Fibroblast of upper back skin (primary cell): ENCODE measurements at places on chromosomes 5 and 9.

DNA sequence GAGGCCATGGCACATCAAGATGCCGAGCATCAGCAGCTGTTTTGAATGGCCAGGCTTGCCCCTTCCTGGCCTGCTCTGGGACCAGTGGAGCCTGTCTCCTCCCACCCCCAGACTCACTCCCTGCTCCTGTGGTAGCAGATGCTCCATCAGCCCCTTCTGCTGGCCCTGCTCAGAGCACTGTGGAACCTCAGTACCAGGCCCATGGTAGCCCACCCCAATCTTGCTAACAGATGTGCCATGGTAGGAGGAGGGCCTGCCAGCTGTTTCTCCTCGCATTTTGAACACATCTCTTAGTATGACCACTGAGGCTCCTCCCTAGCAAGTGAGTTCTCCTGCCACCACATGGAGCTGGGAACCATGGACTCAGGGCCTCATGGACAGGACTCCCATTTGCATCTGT is 29.5 kb downstream of the COL27A1 start:
- DNase-seq = no peak

DNA sequence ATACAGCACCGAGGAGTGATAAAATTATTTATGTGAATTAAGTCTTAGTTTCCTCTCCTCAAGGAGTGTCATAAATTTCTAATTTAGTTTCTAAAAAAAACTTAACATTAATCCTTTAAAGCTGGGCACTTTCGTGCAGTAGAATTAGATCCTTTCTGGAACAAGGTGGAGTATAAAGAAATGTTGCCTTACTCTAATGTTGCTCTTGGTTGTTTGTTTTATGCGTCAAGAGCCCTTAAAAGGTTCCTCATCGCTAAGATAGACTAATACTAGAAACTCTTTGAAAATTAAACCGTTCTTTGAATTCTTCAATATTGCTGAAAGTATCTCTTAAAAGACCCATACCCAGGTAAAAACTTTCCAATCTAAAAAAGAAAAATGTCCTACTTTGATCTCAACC is 83.6 kb upstream of the PLPP1 start:
- DNase-seq = no peak

DNA sequence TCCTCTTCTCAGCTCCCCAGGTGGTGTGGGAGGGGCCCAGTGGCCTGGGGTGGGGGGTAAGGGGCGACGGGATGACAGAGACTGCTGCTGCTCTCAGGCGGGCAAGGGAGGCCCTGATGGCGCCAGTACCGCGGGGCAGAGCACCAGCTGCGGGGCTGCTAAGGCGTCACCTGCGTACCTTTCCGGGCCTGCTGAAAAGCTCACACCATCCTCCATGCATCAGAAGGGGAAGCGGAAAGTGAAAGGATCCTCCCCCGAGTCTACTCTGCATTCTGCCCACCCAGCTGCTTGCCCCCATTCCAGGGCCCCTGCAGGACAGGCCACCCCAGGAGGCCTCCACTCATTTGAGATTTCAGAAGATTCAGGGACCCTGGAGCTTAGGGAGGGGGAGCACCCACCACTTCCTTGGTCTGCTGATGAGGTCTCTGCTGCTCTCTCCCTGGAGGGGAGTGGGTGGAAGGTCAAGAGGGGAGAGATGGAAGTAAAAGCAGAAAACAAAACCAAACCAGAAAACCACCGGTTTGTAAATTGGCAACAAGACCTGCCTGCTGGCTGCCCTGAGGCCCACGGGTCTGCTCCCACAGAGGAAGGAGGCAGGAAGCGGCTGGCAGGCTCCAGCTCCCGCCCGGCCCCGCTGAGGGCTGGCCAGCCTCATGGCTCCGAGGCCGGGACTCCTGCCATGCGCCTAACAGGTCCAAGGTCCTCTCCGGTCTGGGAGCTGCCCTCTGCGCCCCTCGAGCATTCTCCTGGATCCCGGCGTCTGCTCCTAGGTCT is 33.6 kb downstream of the PRRT1B start:
- DNase-seq = no peak

GRCh38 chr9:116124472-116125040 is 29.0 kb upstream of the PAPPA start:
- peak; percentile 87 for DNase-seq

- DNase-seq = no peak
Observed at GRCh38 chr5:127101533-127101932, 28.2 kb upstream of the C5orf63 start.

DNA sequence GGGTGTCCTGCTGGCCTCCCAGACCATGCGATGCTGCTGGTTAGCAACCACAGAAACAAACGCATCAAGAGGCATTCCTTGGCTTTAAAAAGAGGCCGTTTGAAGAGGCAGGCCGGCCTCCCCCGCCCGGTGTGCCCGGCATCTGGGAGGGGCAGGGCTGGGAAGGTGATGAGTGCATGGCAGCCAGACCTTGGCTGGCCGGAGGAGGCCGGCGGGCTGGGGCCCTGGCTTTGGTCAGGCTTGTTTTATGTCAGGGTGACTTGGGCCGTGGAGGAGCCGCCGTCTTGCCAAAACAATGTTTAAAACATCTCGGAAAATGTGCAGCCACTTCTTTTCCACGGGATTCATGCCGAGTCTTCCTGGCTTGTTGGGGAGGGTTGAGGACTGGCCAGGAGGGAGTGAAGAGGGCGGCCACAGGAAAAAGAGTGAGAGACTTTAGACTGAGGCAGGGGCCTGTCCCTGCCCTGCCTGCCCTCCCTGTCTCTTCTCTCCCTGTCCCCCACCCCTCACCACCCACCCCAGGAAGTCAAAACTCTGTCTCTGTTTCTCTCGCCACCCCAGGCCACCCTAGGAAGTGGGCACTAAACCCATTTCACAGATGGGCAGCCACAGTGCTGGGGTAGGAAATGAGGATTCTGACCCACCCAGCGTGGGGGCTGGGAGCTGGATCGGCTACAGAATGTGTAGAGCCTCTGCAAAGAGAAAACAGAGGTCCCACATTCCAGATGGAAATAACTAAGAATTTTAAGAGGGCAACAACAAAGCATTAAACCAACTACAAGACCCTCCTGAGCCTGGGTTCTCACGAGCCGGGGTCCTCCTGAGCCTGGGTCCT is 143.0 kb downstream of the RXRA start:
- DNase-seq = no peak

DNA sequence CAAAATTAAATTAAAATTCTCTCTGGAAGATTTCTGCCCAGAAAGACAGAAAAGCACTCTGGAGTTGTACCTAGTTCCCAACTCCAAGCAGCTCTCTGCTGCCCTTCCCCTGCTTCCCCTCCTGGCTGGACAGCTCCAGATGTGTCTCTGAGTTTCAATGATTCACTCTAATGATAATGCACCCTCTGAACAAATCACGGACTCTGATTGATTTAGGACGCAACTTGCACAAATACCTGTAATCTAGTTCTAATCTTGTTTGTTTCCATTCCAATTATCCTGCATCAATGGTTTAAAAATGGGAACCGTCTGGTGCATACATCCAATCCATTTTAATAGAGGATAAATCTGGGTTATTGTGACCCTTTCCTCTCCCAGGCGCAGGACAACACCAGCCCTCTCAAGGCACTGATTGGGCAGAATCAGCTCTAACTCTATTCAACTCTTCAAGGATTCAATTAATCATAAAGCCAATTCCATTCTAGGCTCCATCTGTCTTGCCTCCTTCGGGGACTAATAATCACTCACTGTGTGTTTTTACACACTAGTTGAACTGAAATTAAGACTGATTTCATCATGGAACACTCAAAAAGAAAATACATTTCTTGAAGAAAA is 111.2 kb upstream of the LRRTM2 start:
- no peak for DNase-seq

DNA sequence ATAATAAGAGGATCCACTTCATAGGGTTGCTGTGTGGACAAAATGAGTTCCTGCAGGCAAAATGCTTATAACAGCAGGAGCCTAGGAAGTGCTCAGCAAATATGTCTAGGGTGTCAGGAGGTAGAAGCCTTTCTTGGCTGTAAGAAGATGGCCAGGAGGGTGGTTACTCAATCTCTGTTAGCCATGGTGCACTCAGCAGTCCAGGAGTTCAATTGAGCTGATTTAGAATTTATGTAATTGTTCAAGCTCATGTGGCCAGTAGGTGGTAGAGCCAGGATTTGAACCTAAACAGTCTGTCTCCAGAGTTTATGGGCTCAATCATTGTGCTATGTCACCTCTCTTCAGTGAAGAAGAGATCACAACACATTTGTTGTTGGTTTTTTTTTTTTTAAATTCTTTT is 381.2 kb downstream of the KIF4B start:
- DNase-seq = no peak

- DNase-seq = no peak
Observed at GRCh38 chr5:119404033-119404432, 48.2 kb downstream of the TNFAIP8 start.

DNA sequence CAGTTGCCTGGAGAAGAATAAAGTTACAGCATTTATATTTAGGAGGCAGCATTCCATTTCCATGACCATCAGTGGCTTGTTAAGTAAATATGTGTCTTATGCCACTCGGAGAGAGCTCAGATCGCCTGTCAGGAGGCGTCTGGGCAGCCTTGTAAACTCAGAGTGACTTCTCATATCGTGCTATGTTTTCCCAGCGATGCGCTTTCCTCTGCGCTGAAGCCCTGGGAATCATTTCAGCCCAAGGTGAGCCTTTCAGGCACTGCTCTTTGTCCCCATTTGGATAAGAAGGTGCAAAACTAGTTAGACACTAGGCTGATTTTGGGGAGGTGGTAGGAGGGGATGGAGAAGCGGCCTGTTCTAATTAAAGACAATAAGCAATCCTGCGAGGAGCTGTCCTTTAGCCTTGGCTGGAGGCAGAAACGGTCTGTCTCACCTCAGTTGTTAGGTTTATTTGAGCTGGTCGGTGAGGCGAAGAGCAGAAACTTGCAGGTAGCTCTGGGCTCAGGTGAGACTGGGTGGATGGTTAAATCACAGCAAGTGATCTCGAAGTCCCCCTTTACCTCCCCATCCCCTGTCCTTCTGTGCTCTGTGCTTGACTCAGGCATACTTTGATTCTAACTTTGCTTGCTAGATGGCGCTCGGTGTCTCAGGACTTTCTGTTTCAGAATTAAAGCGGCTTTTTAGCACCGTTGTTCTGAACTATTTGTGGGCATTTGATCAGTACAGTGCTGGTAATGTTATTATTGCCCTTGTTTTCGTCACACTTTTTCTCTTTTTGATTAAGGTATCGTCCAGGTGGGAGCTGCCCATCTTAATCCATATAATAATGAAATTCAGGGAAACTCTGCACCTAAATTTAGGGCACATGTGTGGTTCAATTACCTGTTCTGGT is 24.6 kb downstream of the NR2F1 start:
- DNase-seq = peak; percentile 53

GRCh38 chr9:38287420-38287985 is 105.0 kb upstream of the ALDH1B1 start:
- no peak for DNase-seq

DNA sequence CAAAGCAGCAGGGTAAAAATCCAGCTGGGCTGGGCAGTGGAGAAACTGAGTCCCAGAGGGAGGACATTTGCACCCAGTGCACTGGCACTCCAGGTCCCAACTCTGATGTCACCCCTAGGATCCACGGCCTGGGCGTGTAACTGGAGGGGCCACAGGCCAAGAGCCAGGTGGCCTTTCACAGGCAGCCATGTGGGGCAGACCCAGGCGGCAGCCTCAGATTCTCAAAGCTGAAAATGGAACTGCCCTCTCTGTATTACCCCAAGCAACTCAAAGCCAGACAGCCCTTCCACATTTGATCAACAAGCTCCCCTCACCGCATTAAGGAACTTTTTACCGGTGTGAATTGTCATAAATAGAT is 46.7 kb downstream of the RASGEF1C start:
- no peak for DNase-seq

DNA sequence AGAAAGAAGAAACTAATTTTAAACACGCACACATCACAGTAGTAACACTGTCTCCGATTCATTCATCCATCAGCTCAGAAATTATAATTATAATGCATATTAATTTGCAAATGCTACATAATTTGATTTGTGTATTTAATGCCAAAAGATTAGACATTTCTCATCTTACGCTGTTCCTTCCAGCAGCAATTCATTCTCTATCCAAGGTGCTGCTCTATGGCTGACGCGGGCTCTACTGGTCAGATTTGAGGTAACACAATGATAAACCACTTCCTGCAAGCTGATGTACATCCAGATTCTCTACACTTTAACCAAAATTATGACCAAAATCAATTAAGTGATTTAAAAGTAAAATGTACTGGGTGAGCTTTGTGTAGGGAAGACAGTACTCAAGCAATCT is 77.9 kb upstream of the ICE1 start:
- no peak for DNase-seq

DNA sequence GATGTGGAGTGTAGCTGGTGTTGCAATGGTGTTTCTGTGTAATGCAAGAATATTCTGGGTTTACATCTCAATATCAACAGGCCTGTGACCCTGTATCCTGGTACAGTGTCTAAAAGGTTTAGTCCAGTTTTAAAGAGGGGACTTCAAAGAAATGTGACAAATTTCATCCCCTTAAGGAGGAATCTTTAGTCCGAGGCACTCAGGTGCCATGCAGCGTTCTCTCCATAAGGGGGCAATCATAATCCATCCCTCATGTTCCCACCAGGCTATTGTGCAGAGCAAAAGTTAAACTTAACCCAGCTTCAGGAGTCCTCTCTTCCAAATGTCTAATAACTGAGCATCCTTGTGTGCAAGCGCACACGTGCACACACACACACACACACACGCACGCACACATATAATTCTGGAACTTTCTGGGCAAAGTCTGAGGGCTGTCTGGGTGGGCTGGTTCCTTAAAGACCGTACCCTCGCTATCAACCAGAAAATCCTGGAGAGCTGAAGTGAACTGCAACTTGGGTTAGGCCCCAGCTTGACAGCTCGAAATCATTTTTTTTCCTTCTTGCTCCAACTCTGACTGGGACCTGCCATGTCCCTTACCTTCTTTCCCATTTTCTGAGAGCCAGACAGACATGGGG is 46.0 kb downstream of the CRB2 start:
- peak; percentile 46 for DNase-seq

DNA sequence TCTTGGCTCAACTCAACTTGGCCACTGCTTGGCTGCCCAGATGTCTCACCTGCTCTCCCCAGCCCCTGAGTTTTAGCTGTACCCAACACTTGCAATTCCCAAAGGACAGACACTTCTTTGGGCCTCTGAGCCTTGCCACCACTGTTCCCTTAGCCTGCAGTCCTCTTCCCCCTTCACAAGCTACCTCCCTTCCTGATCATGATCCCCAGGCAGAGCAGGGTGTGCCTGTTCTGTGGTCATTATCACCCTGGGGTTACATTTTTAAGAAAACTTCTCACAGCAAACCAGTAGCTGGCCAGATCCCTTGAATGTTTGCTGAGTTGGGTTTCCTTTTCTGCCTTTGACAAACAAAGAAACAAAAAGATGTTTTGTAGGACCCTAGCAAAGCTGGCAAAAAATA is 87.5 kb upstream of the PRRC1 start:
- DNase-seq = no peak

- no peak for DNase-seq
Observed at GRCh38 chr5:124210111-124210910, 536.1 kb downstream of the ZNF608 start.

DNA sequence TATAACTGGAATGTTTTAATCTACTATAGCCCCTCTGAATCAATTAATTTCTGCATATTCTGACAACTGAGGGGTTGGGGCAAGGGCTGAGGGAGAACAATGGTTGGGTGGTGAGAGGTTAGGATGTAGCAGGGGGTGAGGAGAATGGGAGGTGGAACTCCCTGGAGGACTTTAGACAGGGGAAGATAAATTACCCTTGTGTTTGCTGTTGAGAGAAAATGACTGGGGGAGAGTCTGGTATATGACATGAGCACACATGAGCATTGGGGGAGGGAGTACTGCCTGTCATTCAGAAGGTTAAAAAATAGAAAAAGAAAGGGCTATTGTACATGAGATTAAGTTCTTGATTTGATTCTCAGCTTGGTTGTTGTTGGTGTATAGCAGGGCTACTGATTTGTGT is 37.2 kb upstream of the PAPPA start:
- peak; percentile 76 for DNase-seq

GRCh38 chr5:31173614-31174013 is 19.9 kb upstream of the CDH6 start:
- no peak for DNase-seq
